ENCODE measurements at places on chromosomes 5 and 9. TPM values are rescaled to one million over a fixed set of nuclear protein-coding genes. Genes with fewer than 3 reads are reported as not detected.

CCL27 gene
- polyA plus RNA-seq, result not detected

ANKRD20A1 gene
- not detected for polyA plus RNA-seq

NTRK2 gene
- 0.03 TPM for polyA plus RNA-seq

STXBP1 gene
- not detected for polyA plus RNA-seq

PCA3 gene
- not detected for polyA plus RNA-seq

ANKRD55 gene
- polyA plus RNA-seq, result 0.07 TPM

FBXL7 gene
- polyA plus RNA-seq, result not detected

TAF11L5 gene
- polyA plus RNA-seq, result not detected

IL3 gene
- not detected for polyA plus RNA-seq

PLCXD3 gene
- polyA plus RNA-seq, result not detected

DIPK1B gene
- 9.6 TPM for polyA plus RNA-seq

SLC1A3 gene
- not detected for polyA plus RNA-seq

SMIM27 gene
- polyA plus RNA-seq, result 9.5 TPM

IFNA16 gene
- polyA plus RNA-seq, result not detected

PRUNE2 gene
- polyA plus RNA-seq, result not detected

TEX10 gene
- 23.1 TPM for polyA plus RNA-seq

HMCN2 gene
- 0.01 TPM for polyA plus RNA-seq

F2RL2 gene
- not detected for polyA plus RNA-seq

SMIM32 gene
- polyA plus RNA-seq, result not detected

GALNT12 gene
- 3.2 TPM for polyA plus RNA-seq

G3BP1 gene
- 12.2 TPM for polyA plus RNA-seq

IPPK gene
- polyA plus RNA-seq, result 8.7 TPM

C9 gene
- not detected for polyA plus RNA-seq

GBGT1 gene
- 19.6 TPM for polyA plus RNA-seq

Measured in B cell (primary cell).